A549 (cell line): ENCODE measurements at places on chromosomes 16 and 17.

- peak; percentile 99 for DNase-seq
Observed at GRCh38 chr17:352421-353212, at the start of gene RPH3AL. Gene RPH3AL, minus strand, starts transcription at chr17:352807. Its CDS starts 25,264 bp downstream, at chr17:327543.

GRCh38 chr17:39699818-39700147, at the start of gene ERBB2:
Gene ERBB2, plus strand, starts transcription at chr17:39700064. Its CDS starts 175 bp downstream, at chr17:39700239.
- peak; percentile 93 for DNase-seq

GRCh38 chr17:4420692-4421131, 13.0 kb upstream of the SPNS3 start:
- DNase-seq, result peak; percentile 90

GRCh38 chr16:8632675-8633182, 11.2 kb downstream of the METTL22 start:
- no peak for DNase-seq

- no peak for DNase-seq
Observed at GRCh38 chr17:49866882-49867413, 19.1 kb upstream of the TAC4 start.

- DNase-seq, result no peak
Observed at GRCh38 chr17:18327093-18327492, 12.0 kb downstream of the SMCR8 start.

DNA sequence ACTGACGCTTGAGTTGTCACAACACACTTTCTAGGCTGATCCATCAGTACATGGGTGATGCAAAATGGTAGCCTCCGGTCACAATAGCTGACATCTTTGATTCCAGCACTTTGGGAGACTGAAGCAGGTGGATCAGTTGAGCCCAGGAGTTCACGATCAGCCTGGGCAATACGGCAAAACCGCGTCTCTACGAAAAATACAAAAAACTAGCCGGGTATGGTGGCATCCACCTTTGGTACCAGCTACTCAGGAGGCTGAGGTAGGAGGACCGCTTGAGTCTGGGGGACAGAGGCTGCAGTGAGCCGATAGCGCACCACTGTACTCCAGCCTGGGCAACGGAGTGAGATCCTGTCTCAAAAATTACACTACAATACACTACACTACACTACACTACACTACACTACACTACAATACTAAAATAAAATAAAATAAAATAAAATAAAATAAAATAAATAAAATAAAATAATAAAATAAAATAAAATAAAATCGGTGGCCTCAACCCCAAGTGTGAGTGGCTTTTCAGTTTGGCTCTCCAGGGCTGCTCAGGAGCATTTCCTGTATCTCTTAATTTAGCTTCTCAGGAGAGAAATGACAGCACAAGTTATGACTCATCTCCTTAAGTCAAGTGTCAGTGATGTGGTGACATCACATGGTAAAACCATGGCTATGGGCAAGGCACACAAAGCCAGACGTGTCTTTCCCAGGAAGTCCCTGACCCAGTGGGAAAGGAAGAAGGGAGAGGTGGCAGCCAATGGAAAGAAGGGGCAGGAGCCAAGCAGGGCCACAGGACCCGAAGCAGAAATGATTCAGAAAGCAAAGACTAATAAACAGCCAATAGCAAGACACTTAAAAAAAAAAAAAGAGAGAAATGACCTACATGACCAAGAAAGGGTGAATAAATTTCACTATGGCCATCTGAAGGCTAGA, 75.3 kb upstream of the TBC1D3K start:
- peak; percentile 86 for DNase-seq

- no peak for DNase-seq
Observed at GRCh38 chr17:42484304-42484703, 25.6 kb downstream of the ATP6V0A1 start.

GRCh38 chr17:73564843-73565242, 79.4 kb downstream of the SDK2 start:
- no peak for DNase-seq

DNA sequence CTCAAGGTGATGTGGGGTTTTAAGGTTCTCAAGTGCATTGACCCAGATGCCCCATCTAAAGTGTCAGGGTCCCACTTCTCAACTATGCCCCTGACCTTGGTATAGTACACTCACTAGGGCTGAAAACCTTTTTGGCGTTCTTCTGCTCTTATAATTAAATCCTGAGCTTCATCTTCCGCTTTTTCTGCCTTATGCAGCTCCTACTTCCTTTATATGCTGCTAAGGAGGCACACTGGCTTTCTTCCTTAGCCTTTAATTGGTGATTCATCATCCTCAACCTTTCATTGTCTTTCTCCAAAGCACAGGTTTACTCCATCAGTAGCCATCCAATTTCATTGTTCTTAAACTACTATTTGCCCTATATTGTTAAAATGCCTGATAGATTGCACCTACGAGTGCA, 5.3 kb upstream of the NF1 start:
- DNase-seq, result no peak

- DNase-seq, result no peak
Observed at GRCh38 chr17:48753794-48754499, 25.4 kb upstream of the HOXB13 start.

GRCh38 chr17:80919331-80920311, 72.0 kb upstream of the CHMP6 start:
- DNase-seq, result no peak

DNA sequence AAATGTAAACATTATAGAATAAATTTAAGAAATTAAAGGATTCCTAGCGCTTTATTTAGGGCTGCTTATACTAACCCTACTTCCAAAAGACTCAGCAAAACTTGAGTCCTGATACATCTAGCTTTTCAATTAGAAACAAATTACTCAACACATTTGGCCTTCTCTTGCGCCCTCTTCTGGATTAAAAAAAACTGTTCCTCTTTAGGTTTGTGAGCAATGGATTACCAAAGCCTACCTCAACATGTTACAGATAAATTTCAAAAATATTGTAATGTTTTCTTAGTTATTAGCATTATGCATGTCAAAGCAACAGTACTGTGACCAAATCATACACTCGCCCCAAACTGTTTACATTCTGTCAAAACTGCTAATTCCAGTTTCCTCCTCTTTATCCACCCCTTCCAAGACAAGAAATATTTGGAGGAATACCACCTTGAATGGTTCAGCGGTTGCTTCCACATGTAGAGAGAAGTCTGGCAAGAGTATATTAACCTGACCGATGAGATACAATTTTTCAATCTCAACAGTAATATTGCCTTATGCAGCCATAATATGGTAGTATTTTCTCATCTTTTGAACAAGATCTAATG, 2.7 kb downstream of the NUFIP2 start:
- peak; percentile 51 for DNase-seq

GRCh38 chr17:2319051-2319450, 15.3 kb downstream of the SRR start:
- DNase-seq, result no peak

DNA sequence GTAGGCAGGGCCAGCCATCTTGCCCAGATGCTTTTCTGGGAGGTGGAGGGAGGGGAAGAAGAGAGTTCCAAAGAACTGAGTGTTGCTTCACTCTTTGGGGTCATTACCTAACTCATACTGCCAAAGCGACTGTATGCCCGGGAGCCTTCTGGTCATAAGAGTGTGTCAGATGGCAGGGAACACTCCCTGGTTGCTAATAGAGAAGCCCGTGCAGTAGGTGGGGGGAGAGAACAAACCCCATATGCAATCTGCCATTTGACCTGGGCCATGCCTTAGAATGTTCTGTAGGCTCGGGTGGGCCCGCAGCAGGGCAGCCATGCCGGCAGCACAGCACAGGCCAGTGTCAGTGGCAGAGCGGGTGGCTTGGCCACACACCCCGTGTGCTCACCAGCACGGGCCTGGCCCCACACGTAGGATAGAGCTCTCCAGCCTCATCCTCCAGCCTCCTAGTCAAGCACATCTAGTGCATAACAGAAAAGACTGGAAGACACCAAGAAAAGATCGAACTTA, 120.5 kb downstream of the SOCS1 start:
- no peak for DNase-seq

- DNase-seq, result peak; percentile 25
Observed at GRCh38 chr17:47820033-47820789, 1.4 kb downstream of the OSBPL7 start.

DNA sequence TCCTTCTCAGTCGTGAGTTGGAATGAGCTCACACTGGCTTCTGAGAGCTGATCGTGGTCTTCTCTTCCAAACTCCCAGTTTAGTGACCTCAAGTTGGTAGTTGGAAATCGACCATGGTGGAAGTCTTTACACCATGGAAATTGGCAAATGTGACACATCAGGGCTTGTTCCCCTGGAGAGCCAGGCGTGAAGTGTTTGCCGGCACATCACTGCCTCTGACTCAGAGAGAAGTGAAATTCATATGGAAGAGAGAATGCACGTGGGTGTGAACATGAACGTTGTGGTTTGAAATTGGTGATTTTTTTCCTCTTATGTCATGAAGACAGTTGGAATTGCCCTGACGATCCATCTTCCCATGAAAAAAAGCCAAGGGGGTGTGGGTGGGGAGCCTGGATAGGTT, 47.4 kb downstream of the AXIN2 start:
- DNase-seq, result no peak

DNA sequence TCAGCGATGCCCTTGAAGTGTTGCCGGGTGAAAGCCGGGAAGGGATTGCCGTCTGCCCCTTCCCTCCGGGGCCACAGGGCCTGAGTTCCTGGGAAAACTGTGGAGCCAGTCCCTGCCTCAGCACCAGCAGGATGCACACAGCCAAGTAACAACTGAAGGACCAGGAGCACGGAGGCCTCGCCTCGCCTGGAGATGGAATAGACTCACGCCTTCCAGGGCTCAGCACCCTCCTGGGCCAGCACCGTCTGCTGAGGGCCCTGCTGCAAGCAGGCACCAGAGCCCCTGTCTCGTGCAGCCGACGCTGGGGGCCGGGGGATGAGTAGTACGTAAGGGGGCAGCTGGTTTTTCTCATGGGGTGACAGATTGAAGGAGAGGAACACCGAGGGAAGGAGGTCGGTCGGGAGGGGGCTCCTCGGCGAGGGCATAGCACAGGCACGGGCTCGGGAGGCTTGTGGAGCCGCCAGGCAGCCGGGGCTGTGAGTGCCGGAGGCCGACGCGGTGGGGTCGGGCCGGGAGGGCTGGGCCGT, 6.4 kb downstream of the CBFA2T3 start:
- no peak for DNase-seq

DNA sequence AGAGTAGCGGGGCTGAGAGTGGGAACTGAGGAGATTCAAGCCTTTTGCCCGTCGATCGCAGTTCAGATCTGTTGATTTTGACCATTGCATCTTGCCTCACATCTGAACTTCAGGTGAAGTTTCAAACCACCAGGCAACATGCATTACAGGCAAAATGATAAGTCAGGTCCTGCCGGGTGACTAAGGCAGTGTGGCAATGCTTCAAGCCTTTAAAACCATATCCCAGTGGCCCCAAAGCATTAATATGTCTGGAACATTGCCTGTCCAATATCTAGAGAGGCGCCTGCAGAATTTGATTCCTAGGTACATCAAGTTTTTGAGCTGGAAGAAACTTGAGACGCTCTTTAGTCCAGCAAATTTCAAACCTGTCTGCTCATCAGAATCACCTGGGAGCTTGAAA, 502.8 kb downstream of the MAF start:
- no peak for DNase-seq

DNA sequence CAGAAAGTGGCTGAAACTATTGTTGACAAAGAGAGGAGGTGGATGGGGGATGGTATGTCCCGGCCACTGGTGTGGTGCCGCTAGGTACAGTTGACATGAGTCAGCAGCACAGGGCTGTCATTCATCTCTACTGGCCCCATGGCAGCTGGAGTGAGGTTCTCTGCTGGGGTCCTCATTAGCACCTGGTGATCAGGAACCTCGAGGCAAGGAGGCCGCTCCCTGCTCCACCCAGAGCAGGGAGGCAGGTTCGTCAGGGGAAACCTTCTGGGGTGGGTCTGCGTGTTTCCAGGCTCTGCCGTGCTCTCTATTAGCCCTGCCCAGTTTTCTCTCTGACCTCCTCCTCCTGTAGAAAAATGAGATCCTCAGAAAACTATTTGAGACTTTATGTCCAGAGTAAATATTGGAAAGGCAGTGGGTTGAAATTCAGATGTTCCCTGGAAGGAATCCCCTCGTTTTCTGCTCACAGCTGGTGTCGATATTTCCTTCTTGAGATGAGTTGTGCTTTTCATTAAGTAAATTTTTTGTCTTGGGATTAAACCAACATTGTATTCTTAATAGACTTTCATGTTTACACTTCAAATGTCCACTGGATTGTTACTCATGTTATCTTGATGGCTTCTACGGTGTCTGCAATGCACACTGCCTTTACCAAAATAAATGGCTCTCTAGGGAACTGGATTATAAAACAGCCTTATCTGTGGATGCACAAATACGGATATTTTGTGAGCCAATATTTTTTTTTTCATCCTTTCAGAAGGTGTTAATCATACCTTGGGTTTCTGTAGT, 7.1 kb downstream of the NTN1 start:
- DNase-seq, result no peak

GRCh38 chr16:17744921-17745572, 274.3 kb upstream of the XYLT1 start:
- DNase-seq, result no peak
